ENCODE measurements at places on chromosomes 3 and 15.

DNA sequence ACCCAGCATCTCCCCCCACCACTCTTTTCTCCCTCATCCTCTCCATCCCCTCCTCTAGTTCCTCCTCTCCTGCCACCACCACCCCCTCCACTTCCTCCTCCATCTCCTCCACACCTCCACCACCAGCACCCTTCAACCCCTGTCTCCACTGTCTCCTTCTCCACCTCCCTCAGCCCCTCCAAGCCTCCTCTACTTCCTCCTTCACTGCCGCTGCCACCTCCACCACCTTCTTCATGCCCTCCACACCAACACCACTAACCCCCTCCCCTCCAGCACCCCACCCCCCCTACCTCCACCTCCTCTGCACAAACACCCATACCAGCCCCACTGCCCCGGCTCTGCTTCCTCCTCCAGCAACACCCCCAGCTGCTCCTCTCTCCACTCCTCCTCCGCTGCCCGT lies 88.0 kb downstream of the HES1 start:
- DNase-seq, result peak; percentile 25

DNA sequence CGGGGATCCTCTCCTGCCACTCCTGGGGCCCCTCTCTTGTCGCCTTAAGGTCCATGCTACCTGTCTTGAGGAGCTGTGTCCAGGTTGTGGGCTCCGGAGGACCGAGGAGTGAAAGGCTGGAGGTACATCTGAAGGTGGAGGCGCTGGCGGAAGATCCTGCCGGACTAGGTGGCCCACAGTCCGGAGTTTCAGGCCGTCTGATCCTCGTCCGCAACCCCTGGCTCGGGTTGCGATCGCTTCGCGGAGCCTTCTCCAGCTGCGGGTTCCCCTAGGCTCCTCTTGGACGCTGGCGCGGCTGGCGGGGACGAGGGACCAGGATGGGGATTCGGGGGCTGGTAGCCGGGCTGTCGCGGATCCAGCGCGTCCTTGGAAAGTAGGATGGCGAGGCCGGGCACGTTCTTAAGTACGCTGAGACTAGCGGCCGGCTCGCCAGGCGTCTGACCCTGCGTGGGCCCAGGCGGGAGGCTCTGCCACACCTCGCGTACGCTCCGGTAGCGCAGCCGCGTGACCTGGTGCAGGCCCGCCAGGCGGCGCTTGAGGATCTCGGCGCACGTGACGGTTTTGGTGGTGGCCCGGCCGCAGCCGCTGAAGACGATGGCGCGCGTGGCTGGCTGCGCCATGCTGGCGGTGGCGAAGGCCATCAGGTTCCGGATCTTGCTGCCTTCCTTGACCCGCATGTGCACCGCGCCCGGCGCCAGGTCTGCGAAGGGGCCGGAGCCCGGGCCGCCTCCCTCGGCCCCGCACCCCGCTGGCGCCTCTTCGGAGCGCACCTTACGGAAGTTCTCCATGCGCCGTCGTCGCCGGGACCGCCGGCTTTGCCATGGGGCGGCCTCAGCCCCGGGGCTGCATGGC lies 550 bp downstream of the RPP25 start:
- DNase-seq, result peak; percentile 63

DNA sequence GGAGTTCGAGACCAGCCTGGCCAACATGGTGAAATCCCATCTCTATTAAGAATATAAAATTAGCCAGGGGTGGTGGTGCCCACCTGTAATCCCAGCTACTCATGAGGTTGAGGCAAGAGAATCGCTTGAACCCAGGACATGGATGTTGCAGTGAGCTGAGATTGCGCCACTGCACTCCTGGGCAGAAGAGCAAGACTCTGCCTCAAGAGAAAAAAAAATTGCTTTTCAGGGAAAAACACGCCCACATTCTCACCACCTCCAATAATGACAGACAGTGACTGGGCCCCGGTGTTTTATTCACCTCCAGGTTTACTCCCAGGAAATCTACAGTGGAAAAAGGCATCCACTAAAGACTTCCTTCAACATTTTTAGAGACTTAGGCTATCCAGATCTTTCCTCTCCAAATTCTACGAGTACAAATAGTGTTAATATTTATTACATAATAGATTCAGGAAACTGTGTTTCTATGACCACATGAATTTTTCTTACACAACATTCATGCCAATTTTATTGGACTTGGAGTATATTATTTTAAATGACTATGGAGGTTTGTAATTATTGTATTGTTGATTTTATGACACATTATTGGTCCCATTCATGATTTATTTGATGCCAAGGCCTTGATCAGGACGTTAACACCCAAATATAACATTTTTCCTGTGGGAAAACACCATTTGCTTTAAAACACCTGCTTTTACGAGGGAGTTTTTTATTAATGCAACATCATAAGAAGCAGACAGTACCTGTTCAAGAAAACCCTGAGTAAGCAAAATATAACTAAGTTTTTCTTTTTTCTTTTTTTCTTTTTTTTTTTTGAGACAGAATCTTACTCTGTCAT lies 26.6 kb downstream of the IGF2BP2 start:
- DNase-seq, result no peak

- no peak for DNase-seq
Measured at GRCh38 chr15:86021281-86022264, 58.1 kb upstream of the AGBL1 start.

DNA sequence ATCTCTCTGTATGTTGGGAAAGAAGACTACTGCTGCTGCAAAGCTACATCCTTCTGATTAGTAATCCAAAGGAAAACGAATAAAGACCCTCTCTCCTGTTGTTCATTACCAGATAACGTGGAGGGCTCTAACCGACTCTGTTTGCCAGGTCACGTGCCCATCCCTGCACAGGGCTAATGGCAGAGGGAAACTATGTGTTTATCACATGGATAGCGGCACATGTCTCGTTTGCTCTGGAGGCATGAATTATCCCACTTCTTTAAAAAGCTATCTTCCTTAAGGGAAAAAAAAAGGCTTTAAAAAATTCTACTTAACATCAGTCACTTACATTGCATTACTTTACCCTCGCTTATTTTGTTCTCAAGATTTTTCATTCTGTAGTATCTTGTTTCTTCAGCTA lies 32.9 kb upstream of the APEH start:
- DNase-seq, result no peak

DNA sequence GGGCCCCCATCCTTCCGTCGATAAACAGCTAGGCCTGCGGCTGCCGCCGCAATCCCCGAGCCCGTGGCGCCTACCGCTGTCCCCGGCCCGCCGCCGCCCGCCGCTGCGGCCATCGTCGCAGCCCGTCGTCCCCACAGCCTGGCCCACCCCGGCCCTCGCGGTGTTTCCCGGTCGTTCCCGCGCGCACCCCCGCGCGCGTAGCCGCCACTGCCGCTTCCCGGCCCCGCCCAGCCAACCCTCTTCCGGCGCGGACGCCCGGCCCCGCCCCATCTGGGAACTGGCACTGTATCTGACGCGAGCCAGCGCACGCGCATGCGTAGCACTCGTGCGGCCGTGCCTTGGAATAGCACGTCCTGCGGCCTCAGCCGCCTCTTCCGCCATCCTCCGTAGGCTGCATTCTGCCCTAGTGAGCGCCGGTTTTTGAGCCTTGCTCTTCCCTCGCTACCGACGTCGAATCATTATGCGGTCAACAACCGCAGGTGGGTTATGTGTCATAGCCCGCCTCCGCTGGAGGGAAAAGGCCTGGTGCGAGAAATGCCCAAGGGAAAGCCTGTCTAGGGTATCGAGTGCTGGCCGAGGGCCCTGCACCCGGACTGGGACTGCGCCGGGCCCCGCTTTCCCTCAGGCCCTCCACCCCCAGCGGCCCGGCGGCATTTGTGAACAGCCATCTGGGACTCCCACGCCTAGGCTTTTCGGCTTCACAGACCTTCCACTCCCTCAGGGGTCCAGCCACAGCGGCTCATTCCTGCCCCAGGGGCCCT lies at the start of gene SMARCC1:
Gene SMARCC1 (minus strand): TSS at position 209 of the 761 bp plus-strand sequence. CDS start 96 bp downstream, at position 113.
- peak; percentile 96 for DNase-seq

GRCh38 chr3:123624302-123624701 lies 39.4 kb upstream of the HACD2 start:
- no peak for DNase-seq

DNA sequence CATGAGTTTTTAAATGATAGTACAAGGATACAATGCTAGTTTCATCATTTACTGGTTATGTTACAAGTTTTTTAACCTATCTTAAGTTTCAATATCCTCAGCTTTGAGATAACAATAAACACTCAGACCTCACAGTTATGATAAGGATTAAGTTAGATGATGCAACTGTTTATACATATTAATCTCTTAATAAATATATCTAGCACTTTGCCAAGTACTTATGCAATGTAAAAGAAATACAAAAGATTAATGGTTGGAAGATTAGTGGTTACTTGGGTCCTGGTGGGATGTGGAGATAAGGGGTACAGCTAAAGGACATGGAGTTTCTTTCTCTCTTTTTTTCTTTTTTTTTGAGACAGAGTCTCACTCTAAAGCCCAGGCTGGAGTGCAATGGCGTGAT lies 12.0 kb downstream of the SPPL2A start:
- no peak for DNase-seq

GRCh38 chr3:42387802-42388651 lies 22.4 kb downstream of the LYZL4 start:
- DNase-seq, result no peak

GRCh38 chr3:133158686-133159085 lies 120.5 kb downstream of the TMEM108 start:
- DNase-seq, result no peak

- no peak for DNase-seq
Measured at GRCh38 chr3:9146367-9147071, 102.9 kb downstream of the SRGAP3 start.

DNA sequence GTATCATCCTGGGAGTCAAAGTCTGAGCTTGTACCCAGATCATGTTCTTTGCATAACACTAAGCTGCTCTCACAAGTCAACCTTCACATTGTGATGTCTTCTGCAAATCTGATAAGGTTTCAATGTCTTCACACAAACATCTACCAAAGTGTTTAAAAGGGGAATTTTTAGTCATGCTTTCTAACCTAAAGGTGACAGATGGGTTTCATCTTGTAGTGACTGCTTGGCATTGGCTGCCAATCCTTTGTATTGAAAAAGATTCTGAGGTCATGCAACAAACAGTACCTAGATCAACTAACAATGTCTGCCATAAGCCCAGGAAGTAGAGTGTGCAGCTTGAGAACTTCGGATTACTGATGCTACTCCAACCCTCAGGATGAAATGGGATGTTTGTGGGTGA lies 43.6 kb upstream of the DIPK2A start:
- DNase-seq, result no peak

Measured in HL-60 (cell line).